Activated CD8-positive, alpha-beta memory T cell treated with anti-CD3 and anti-CD28 coated beads for 36 hours (primary cell): ENCODE measurements at places on chromosomes 7 and 10. TPM values are rescaled to one million over a fixed set of nuclear protein-coding genes. Genes with fewer than 3 reads are reported as not detected.

C10orf143 gene
- total RNA-seq = 4.0 TPM

HELLS gene
- total RNA-seq = 152 TPM

PTPN20 gene
- total RNA-seq = 1.1 TPM

VWC2 gene
- not detected for total RNA-seq

NODAL gene
- not detected for total RNA-seq

LOXL4 gene
- not detected for total RNA-seq

LRRC18 gene
- not detected for total RNA-seq

PBLD gene
- total RNA-seq = 0.78 TPM

OR13A1 gene
- total RNA-seq = not detected

GRID2IP gene
- total RNA-seq = 0.40 TPM

RET gene
- 0.04 TPM for total RNA-seq

ADAM22 gene
- 6.0 TPM for total RNA-seq

PDE6C gene
- not detected for total RNA-seq

ELN gene
- total RNA-seq = not detected

CCDC3 gene
- not detected for total RNA-seq

TSPAN12 gene
- total RNA-seq = not detected

GIMAP1 gene
- 4.7 TPM for total RNA-seq

SMKR1 gene
- total RNA-seq = 9.0 TPM

HNRNPF gene
- total RNA-seq = 554 TPM

KAZALD1 gene
- total RNA-seq = 0.21 TPM

NKX2-3 gene
- not detected for total RNA-seq

NUB1 gene
- 40.4 TPM for total RNA-seq

SPDYE6 gene
- total RNA-seq = not detected

PRPS1L1 gene
- not detected for total RNA-seq

VWDE gene
- total RNA-seq = 1.6 TPM

AKR1B15 gene
- total RNA-seq = not detected

CYP3A4 gene
- not detected for total RNA-seq

DGKI gene
- 1.3 TPM for total RNA-seq

GDF2 gene
- not detected for total RNA-seq

YAE1 gene
- total RNA-seq = 14.2 TPM

NUTM2E gene
- not detected for total RNA-seq

EEPD1 gene
- total RNA-seq = 0.40 TPM

ZNF25 gene
- total RNA-seq = 5.3 TPM

ASAH2 gene
- total RNA-seq = 5.2 TPM
